ENCODE measurements at places on chromosomes 1 and 21.

DNA sequence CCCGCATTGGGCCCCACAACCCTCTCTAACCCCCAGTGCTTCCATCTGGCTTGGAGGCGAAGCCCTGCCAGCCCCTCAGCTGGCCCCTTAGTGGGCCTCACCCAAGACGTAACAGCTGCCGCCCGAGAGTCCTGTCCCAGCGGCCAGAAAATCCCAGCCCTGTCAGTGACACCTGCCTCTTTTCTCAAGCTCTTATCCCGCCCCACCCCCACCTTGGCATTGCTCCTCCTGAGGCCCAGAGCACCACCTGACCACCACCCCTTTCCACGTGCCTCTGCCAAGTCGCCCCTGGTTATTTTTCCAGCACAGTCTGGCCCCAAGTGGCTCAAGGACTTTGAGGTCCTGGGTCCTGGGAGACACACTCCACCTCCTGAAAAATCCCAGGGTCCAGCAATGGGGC is 5.9 kb upstream of the CTRC start:
- no peak for DNase-seq

- peak; percentile 78 for DNase-seq
These were observed 676 bp downstream of the MORC3 start for GRCh38 chr21:36320421-36321324.

- no peak for DNase-seq
These were observed 164.8 kb upstream of the JUN start for GRCh38 chr1:58948671-58949070.

DNA sequence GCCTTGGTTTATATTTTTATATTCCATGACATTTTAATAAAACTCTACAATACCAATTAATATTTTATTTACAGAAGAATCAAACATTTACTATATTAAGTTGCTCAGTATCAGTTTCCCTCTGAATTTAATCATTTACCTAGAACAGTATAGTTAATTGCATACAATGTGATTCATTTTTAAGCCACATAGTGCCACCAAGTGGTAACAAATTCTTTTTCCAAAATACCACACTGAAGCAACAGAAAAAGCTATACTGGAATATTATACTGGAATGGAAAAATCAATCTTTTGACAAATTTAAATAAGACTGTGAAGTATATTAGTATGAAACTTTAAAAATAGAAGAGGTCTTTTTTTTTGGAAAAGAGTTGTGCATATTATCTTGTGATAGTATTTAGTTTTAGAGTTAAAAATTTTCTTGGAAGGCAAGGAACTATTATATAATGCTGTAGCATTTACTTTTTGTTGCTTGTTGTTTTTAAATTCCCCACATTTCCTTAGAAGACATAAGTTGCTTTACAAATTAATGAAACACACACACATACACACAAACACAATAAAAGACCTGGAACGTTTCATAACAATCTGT is 57.3 kb downstream of the ZNF644 start:
- no peak for DNase-seq

DNA sequence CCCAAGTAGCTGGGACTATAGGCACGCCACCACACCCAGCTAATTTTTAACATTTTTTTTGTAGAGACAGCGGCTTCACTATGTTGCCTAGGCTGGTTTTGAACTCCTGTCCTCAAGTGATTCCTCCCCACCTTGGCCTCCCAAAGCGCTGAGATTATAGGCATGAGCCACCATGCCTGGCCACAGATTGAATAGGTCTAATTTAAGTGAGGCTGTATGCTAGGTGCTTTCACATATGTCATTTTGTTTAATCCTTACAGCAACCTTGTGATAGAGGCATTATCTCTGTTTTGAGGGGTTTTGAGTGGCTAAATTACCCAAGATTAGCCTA is 7.2 kb downstream of the INTS3 start:
- DNase-seq: no peak

GRCh38 chr1:68378296-68379084 is 71.3 kb downstream of the RPE65 start:
- DNase-seq: no peak

DNA sequence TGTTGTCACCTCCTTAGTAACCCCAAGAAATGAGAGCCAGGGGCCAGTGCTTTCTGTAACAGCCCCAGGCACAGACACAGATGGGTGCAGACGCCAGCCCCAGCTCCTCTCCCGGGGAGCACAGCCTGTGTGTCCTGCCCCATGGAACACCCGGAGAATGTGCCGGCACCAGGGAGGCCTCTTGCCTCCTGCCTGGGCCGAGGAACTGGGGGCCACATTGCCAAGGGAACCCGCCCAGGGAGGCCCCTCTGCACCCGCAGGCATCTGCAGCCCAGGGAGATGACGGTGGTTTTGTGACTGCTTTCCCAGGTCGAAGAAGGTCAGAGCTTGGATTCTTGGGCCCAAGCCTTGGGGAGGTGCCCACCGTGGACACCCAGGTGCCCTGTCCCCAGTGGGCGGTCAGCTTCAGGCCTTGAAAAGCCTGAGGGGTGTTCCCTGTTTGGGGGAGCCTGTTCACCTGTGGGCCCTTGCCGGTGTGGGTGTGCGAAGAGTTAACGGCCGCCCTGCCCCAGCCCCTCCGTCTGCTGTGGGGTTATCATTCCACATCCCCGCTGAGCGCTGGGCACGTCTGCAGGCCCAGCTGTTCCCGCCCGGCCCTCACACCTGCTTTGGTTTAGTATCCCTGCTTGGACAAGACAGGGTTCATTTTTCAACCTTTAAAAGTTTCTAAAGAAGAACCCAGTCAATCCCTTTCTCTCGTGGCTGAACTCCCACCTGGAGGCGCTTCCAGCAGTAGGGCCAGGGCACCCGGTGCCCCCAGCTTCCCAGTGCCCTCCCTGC is 62.5 kb downstream of the MORN1 start:
- no peak for DNase-seq

GRCh38 chr1:167905182-167905581 is 8.8 kb downstream of the ADCY10 start:
- DNase-seq: no peak

GRCh38 chr1:11598461-11598860 is 55.8 kb downstream of the FBXO2 start:
- no peak for DNase-seq

- DNase-seq: no peak
These were observed 2.6 kb downstream of the LRRC41 start for GRCh38 chr1:46300673-46301405.

- no peak for DNase-seq
These were observed 55.2 kb downstream of the ATP1B1 start for GRCh38 chr1:169161496-169162194.

GRCh38 chr1:3606779-3607702 is 4.3 kb downstream of the MEGF6 start:
- no peak for DNase-seq

GRCh38 chr1:3722846-3723245 is 29.4 kb upstream of the CCDC27 start:
- no peak for DNase-seq

DNA sequence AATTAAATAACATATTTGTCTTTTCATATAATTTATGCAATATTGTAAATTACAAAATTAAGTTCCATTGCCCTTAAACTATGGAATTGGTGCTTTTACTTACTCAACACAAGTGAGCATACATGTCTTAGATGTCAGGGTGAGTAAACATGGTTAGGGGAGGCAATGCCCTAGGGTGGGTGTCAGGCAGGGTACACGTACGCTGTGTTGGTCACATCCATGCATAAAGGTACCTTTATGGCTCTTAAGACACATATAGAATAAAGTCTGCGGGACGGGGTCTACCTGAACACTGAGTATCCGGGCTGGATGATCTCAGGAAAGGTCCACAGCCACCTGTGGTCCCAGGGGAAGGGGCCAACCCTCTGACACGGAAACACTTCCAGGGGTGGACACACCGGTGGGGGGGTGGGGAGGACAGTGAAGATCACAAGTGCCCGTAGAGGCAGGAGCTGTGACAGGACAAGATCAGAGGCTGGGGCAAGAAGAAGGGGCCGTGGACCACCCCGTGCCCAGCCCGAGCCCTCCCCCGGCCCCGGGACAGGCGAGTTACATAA is 720 bp downstream of the LIN9 start:
- peak; percentile 14 for DNase-seq

- no peak for DNase-seq
These were observed 41.1 kb downstream of the KCNJ15 start for GRCh38 chr21:38297871-38298270.

DNA sequence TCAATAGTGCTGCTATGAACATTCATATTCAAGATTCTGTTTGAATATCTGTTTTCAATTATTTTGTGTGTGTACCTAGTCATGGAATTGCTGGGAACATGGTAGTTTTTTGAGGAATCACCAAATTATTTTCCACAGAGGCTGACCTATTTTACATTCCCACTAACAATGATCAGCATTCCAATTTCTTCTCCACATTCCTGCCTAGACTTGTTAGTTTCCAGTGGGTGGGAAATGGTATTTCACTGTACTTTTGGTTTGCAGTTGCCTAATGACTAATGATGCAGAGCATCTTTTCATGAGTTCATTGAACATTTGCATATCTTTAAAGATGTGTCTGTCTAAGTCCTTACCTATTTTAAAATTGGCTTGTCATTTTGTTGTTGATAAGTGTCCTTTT is 1182.6 kb upstream of the B3GALT2 start:
- no peak for DNase-seq

GRCh38 chr1:186463511-186463910 is 2.6 kb upstream of the PDC start:
- no peak for DNase-seq

- no peak for DNase-seq
These were observed 41.8 kb downstream of the MAP3K7CL start for GRCh38 chr21:29172282-29172681.

GRCh38 chr1:167761400-167761799 is 39.6 kb downstream of the MPZL1 start:
- DNase-seq: no peak

GRCh38 chr1:97674517-97674916 is 246.3 kb downstream of the DPYD start:
- no peak for DNase-seq

DNA sequence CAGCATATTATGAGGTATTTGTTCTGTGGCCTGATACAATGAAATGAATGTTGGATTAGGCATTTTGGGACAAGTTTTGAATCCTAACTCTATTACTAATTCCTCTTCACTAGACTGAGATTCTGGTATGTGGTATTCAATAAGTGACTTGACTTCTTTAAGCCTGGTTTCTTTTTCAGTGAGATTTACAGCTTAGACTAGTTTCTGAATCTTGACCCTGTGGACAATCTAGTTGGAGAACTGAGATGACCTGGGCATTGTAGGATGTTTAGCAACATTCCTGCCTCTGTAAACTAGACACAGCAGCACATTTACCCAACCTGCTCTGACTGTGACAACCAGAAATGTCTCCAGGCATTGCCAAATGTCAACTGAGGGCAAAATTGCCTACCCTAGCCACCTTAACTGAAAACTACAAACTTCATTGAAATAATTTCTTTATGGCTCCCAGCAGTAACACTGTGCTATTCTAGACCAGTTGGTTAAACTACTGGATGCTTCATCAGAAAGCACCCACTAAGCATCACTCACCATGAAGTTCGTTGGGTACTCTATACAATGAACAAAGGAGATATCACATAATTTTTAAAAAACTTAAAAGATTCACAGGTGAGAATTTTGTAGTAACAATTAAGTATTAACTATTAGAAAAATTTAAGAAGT is 16.8 kb downstream of the PTPRC start:
- DNase-seq: no peak

DNA sequence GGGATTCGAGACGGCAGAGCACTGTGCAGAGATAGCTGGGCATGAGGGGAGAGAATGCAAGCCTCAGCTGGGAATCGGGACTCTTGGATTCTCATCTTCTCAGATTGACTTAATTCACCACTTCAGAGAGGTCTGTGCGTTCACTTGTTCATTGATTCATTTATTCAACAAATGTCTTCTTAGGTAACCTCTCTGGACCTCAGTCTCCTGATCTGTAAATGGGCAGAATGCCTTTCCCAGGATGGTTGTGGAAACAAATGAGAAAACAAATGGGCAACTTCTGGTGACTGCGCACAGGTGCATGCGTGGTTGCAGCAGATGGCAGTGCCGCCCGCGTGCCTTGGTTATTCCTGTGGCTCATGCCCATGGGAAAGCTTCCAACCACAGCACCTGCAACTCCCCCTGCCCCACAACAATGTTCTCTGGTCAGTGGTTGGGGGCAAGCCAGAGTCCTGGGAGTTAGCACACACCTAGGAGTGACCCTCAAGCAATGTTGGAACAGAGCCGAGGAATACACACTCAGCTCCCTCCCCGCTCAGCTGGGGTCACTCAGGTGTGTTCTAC is 110.1 kb upstream of the RUNX3 start:
- no peak for DNase-seq

DNA sequence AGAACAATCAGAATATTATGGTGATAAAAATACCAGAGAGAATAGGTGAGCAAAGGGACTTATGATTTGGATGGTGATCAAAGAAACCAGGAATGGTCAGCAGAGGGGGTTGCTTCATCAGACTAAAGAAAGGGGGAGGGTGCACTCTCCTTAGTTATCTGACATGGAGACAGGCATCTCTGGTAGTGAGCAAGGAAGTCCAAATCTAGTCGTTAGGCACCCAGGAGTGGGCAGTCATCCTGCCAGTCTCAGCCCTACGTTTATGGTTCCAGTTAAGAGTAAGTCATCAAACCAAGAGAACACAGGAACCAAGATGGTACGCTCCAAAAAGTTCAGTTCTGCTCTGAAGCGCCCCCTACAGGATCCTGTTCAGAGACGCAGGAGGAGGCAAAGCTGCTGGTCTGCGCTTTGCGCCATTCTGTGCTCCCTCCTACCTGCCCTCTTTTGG is 28.6 kb downstream of the EBNA1BP2 start:
- no peak for DNase-seq

DNA sequence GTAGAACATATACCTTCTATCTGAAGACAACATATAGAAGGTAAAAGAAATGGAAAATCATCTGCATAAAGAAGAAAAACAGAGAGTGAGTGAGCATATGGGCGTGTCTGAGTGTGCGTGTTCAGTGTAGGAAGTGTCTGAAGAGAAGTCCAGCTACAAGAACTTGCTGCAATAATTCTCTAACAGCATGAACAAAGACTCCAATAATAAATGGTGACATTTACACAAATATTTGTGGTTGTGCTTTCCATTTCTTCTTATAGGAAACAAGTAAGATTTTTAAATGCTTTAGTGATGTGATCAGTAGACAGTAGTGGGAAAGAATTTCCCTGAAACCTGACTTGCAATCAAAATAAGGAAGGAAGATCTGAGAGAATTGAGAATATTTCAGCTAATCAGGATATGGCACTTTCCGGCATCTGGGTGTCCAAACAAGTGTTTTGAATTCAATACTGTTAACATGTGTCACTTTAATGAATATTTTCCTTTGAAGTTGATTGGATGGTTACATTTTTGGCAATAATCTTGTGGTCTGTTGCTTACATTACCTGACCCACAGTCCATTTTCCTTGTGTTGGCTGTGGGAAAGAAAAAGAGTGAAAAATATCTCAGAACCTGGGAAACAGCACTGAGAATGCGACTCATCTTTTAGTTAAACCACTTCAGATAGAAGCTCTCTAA is 154.0 kb downstream of the TGFB2 start:
- DNase-seq: no peak
